ENCODE measurements at places on chromosomes 1 and 21.

DNA sequence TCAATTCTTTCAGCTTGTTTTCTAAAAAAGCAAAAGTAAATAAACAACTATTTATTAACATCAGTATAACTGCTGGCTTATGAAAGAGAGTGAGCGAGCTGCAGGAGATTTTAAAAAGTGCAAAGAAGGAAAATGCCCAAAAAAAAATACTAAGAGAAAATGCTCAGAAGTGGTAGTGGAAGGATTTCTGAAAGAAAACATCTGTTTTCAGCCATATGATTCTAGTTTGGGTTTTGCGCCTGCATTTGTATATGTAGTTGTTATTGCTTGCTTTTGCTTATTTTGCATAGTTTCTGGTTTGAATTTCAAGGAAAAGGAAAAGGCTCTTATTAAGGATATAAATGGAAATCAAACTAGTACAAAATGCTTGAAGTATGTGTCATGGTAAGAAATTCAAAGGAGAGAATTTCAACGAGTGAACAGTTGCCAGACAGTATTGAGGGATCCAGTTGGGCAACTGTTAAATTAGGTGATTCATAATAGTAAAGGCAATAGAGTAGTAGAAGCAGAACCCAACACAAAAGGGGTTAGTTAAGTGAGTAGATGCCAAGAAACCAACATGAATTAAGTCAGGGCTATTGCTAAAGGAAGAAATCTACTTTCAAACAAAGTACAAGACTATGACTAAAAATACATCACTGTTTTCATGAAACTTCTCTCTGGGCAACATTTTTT is 1.2 kb downstream of the GBP5 start:
- DNase-seq: peak; percentile 66

- no peak for DNase-seq
Observed at GRCh38 chr1:208043691-208044181, 132.8 kb upstream of the CD34 start.

GRCh38 chr1:28085129-28085528 is 3.3 kb downstream of the EYA3 start:
- no peak for DNase-seq

- no peak for DNase-seq
Observed at GRCh38 chr1:214566158-214567104, 15.0 kb upstream of the PTPN14 start.

- DNase-seq: no peak
Observed at GRCh38 chr1:32716312-32717148, 14.0 kb upstream of the SYNC start.
